ENCODE measurements at places on chromosomes 6 and 20.

GRCh38 chr20:21137078-21137477 lies 11.2 kb downstream of the KIZ start:
- DNase-seq, result no peak

GRCh38 chr6:37551867-37552266 lies 52.2 kb upstream of the CCDC167 start:
- no peak for DNase-seq

- no peak for DNase-seq
These were observed 4.8 kb downstream of the PXDC1 start for GRCh38 chr6:3746696-3747095.

- no peak for DNase-seq
These were observed 47.2 kb upstream of the SYNDIG1 start for GRCh38 chr20:24422091-24422760.

All from fibroblast of lung (primary cell).